ENCODE measurements at places on chromosomes 4 and X.

DNA sequence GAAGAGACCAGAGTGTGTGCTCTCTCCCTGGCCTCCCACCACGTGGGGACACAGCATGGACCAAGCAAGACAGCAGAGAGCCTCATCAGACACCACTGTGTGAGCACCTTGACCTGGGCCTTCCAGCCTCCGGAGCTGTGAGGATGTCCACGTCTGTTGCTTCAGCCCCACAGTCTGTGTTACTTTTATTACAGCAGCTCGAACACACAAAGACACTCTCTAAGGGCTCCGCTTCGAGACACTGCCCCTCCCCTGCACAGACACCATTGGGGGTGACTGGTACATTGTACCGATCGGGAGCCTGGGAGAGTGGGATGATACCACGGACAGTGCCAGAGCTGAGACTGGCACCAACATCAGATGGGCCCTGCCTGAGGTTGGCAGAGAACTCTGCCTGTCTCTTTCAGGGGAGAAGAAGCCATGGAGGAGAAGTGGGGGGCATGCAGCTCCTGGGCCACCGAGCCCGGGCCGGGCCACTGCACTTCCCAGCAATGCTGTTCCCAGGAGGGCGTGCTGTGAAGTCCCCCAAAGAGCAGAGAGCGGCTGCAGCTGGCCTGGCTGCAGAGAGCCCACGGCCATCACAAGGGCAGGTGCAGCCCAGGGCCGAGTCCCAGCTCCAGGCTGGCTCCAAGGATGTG, 48.1 kb upstream of the HMX1 start:
- peaks cover 4% of the 10 kb centered on the region for H3K27me3 ChIP-seq
- no peak for DNase-seq
- no peaks in the 10 kb centered on the region for H3K4me1 ChIP-seq
- H3K27ac ChIP-seq, result no peak overlapping the region
- no peak overlapping the region for H3K4me3 ChIP-seq

DNA sequence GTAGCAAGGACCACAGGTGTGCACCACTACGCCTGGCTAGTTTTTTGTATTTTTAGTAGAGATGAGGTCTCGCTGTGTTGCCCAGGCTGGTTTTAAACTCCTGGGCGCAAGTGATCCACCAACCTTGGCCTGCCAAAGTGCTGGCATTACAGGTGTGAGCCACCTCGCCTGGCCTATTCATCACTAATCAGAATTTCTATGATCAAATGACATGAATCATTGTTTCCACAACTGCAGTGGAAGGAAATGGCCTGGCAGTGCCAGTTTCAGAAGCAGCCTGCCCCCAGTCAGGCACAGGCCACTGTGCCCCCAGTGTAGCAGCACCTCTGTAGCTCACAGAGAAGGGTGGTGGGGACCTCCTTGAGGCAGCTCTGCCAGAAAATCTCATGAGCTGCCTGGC, 66.0 kb upstream of the MSANTD1 start:
- no peak overlapping the region for H3K27ac ChIP-seq
- no peaks in the 10 kb centered on the region for H3K27me3 ChIP-seq
- H3K4me1 ChIP-seq, result no peaks in the 10 kb centered on the region
- no peak overlapping the region for H3K4me3 ChIP-seq
- peaks cover 20% of the 10 kb centered on the region for H3K36me3 ChIP-seq

DNA sequence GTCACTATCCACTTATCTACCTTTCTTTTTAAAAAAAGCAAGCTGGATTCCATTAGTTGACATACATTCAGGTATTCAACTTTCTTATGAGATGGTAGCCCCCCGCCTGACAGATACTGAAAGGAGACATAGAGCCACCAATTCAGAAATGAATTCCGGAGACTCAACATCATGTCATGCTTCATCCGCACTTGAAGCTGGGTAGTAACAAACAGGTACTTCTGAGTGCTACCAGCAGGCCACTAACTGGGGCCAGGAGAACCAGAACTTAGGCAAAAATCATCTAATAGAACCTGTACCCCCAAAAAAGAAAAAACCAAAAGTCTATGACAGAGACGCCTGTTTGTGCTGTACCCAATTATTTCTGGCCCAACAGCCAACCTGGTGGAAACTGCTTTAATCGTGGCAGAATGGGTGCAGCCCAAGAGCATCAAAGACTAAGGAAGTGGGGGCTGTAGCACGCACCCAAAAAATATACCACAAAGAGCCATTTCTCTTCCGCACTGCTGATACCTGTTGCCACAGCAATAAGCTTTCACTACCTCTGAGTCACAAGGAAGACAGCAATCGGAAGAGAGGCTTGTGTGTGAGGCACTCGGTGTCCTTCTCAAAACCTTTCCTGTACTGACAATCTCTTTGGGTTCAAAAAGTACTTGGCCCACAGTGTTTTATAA, 84.8 kb downstream of the AFAP1 start:
- peak; percentile 44 for DNase-seq
- H3K4me3 ChIP-seq, result peak overlapping the region; percentile 69
- H3K36me3 ChIP-seq, result peaks cover 12% of the 10 kb centered on the region
- peaks cover 37% of the 10 kb centered on the region for H3K4me1 ChIP-seq

DNA sequence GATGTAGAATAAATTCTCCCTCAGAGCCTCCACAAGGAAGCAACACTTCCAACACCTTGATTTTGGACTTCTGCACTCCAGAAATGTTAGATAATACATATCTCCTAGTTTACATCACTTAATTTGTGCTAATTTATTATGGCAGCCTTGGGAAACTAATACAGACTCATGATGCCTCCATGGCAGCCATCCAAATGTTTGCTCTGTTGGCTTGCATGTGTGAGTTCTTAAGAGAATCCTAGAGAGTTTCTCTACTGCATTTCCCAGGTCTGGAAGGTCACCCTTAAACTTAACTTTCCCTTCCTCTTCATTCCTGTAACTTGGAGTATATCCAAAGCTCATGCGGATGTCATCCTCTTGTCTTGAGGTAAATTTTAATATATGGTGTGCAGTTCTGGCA, 956.1 kb downstream of the ADGRL3 start:
- H3K36me3 ChIP-seq, result no peaks in the 10 kb centered on the region
- no peak overlapping the region for H3K4me3 ChIP-seq
- no peak overlapping the region for H3K27ac ChIP-seq
- no peaks in the 10 kb centered on the region for H3K4me1 ChIP-seq
- H3K27me3 ChIP-seq, result no peaks in the 10 kb centered on the region

GRCh38 chrX:134671294-134671693, 13.0 kb upstream of the PLAC1 start:
- no peaks in the 10 kb centered on the region for H3K27me3 ChIP-seq
- H3K27ac ChIP-seq, result no peak overlapping the region
- no peak overlapping the region for H3K4me3 ChIP-seq
- no peak for DNase-seq
- peaks cover 2% of the 10 kb centered on the region for H3K4me1 ChIP-seq

GRCh38 chr4:121176082-121176934, 12.2 kb upstream of the TNIP3 start:
- H3K36me3 ChIP-seq, result peaks cover 19% of the 10 kb centered on the region
- H3K4me3 ChIP-seq, result no peak overlapping the region
- no peak for DNase-seq
- H3K27me3 ChIP-seq, result no peaks in the 10 kb centered on the region

- H3K27ac ChIP-seq, result no peak overlapping the region
- no peak overlapping the region for H3K4me3 ChIP-seq
- no peak for DNase-seq
- no peaks in the 10 kb centered on the region for H3K36me3 ChIP-seq
- H3K4me1 ChIP-seq, result no peaks in the 10 kb centered on the region
Measured at GRCh38 chrX:138240266-138240665, 471.3 kb downstream of the FGF13 start.

DNA sequence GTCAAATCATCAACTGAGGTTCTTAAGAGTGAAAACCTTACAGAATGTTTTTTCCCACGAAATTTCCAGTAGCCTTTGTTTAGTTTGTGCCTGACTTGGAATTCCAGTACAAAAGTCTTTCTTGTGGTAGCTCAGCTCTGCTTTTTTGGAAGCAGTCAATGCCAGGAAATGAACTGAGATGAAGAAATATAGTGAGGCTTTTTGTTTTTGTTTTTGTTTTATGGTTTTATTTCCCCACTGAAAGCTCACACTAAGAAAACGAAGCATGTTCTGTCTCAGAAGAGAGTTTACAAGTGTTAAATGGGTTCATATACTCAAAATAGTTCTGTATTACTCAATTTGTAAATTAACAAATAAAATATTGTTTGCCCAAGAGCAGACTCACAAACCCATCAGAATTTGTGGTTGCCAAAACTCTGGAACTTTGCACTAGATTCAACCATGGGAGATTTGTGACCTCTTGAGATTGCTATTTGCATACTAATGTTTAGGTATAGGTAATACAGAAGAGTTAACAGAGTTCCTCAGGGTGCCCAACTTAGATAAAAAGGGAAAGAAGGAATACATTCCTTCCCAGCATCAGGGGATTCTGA, 1060.8 kb downstream of the FAT4 start:
- no peaks in the 10 kb centered on the region for H3K27me3 ChIP-seq
- H3K4me1 ChIP-seq, result no peaks in the 10 kb centered on the region
- H3K36me3 ChIP-seq, result no peaks in the 10 kb centered on the region
- H3K27ac ChIP-seq, result no peak overlapping the region
- no peak overlapping the region for H3K4me3 ChIP-seq
- no peak for DNase-seq

GRCh38 chr4:52945326-52945898, 83.3 kb downstream of the RASL11B start:
- H3K4me3 ChIP-seq, result no peak overlapping the region
- H3K36me3 ChIP-seq, result no peaks in the 10 kb centered on the region
- no peaks in the 10 kb centered on the region for H3K27me3 ChIP-seq

GRCh38 chr4:105541420-105541819, 11.0 kb upstream of the ARHGEF38 start:
- no peak overlapping the region for H3K27ac ChIP-seq
- peaks cover 5% of the 10 kb centered on the region for H3K4me1 ChIP-seq
- no peak for DNase-seq
- peaks cover 29% of the 10 kb centered on the region for H3K27me3 ChIP-seq
- no peaks in the 10 kb centered on the region for H3K36me3 ChIP-seq

GRCh38 chrX:7941390-7942042, 14.3 kb upstream of the PNPLA4 start:
- H3K4me1 ChIP-seq, result no peaks in the 10 kb centered on the region
- no peaks in the 10 kb centered on the region for H3K36me3 ChIP-seq
- no peak overlapping the region for H3K27ac ChIP-seq
- no peak overlapping the region for H3K4me3 ChIP-seq
- no peaks in the 10 kb centered on the region for H3K27me3 ChIP-seq

DNA sequence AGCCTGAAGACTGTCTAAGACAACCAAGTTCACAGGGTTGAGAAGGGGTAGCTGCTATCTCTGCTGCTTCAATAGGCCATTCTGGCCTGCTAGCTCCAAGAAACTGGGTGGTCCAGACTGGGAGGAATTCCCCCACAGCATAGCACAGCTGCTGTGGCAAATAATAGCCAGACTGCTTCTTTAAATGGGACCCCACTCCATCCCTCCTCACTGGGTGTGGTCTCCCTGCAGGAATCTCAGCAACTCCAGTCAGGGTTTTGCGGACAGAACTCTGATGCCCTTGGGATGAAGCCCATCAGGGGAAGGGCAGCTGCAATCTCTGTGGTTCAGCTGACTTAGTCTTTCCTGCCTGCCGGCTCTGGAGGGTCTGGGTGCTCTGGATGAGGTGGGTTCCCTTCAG, 1018.6 kb upstream of the DIAPH2 start:
- H3K27me3 ChIP-seq, result no peaks in the 10 kb centered on the region
- H3K4me3 ChIP-seq, result no peak overlapping the region
- H3K36me3 ChIP-seq, result no peaks in the 10 kb centered on the region
- no peak overlapping the region for H3K27ac ChIP-seq

- no peaks in the 10 kb centered on the region for H3K27me3 ChIP-seq
- H3K4me1 ChIP-seq, result peaks cover 6% of the 10 kb centered on the region
- no peak overlapping the region for H3K27ac ChIP-seq
- H3K4me3 ChIP-seq, result no peak overlapping the region
- no peaks in the 10 kb centered on the region for H3K36me3 ChIP-seq
Measured at GRCh38 chr4:4668355-4669210, 126.7 kb upstream of the STX18 start.

- no peaks in the 10 kb centered on the region for H3K36me3 ChIP-seq
- no peak overlapping the region for H3K4me3 ChIP-seq
- no peak for DNase-seq
- peaks cover 3% of the 10 kb centered on the region for H3K4me1 ChIP-seq
Measured at GRCh38 chrX:41240509-41240908, 93.5 kb upstream of the DDX3X start.

- no peaks in the 10 kb centered on the region for H3K36me3 ChIP-seq
- H3K4me1 ChIP-seq, result no peaks in the 10 kb centered on the region
- H3K4me3 ChIP-seq, result no peak overlapping the region
- no peak overlapping the region for H3K27ac ChIP-seq
- DNase-seq, result no peak
- H3K27me3 ChIP-seq, result no peaks in the 10 kb centered on the region
Measured at GRCh38 chr4:8387615-8388527, 52.7 kb downstream of the ACOX3 start.

DNA sequence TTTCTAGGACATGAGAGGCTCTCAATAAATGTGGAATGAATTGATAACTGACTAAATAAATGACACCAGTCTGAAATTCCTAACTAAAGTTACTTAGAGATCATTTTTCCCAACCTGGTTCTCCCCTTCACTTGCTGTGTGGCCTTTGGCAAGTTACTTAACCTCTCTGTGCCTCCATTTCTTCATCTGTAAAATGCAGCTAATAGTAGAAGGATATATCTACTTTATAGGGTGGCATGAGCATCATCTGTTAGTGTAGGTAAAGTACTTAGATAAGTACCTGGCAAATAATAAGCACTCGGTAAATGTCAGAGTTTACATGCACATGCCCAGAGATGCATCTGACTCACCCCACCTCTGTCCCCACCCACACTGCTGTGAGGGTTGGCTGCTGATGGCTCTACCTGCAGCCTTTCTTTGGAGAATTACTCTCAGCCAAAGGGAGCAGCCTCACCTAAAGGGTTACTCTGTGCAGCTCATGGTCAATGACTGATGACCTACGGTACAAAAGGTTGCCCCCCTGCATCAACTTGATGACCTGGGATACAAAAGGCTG, 139.3 kb downstream of the CHIC2 start:
- peaks cover 11% of the 10 kb centered on the region for H3K27me3 ChIP-seq
- H3K36me3 ChIP-seq, result no peaks in the 10 kb centered on the region
- H3K27ac ChIP-seq, result no peak overlapping the region

DNA sequence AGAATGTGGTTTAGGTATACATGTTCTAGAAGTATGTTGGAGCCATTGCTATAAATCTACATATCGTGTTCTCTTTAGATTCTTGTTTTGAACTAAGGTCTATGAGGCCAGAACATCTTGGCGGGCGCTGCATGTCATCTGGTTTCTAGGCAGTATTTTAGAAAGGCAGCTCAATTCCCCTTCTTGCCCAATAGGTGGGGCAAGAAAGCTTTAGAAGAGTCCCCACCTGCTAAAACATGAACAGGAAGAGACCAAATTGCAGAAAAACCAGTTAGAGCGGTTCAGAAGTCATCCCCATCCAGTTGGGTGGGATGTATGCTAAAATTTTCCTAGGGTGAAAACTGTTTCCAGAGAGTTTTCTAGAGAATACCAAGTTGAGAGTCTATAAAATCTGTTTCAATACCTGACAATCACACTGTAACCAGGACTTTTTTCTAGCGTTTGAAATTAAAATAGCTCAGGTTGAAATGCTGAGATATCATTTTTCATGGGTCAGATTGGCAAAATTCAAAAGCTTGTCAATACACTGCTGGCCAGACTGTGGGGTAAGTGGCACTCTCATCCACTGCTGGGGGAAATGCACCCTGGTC, 17.5 kb upstream of the SH3KBP1 start:
- no peak overlapping the region for H3K4me3 ChIP-seq
- no peak for DNase-seq
- H3K4me1 ChIP-seq, result peaks cover 13% of the 10 kb centered on the region
- no peaks in the 10 kb centered on the region for H3K36me3 ChIP-seq
- no peak overlapping the region for H3K27ac ChIP-seq

- no peak for DNase-seq
- no peaks in the 10 kb centered on the region for H3K4me1 ChIP-seq
- H3K27ac ChIP-seq, result no peak overlapping the region
- H3K27me3 ChIP-seq, result no peaks in the 10 kb centered on the region
- H3K36me3 ChIP-seq, result no peaks in the 10 kb centered on the region
Measured at GRCh38 chr4:68569466-68570121, 6.5 kb downstream of the UGT2B17 start.
